Motor neuron (in vitro differentiated cells): ENCODE measurements at places on chromosomes 7 and 10. TPM values are rescaled to one million over a fixed set of nuclear protein-coding genes. Genes with fewer than 3 reads are reported as not detected.

Gene SLC18A2
- total RNA-seq: 0.18 and 0.25 TPM in 2 replicates

Gene LZTS2
- total RNA-seq: 52.9 and 55.7 TPM in 2 replicates

Gene SEC31B
- 8.0 and 8.3 TPM in 2 replicates for total RNA-seq

Gene TRPV5
- 0.13 and 0.42 TPM in 2 replicates for total RNA-seq

Gene MEOX2
- 0.14 and 0.26 TPM in 2 replicates for total RNA-seq

Gene KLF14
- 0.38 and 0.68 TPM in 2 replicates for total RNA-seq

Gene THSD7A
- 1.3 and 1.7 TPM in 2 replicates for total RNA-seq

Gene OR2A12
- 0.04 and 0.05 TPM in 2 replicates for total RNA-seq

Gene TAS2R4
- 1.2 and 2.3 TPM in 2 replicates for total RNA-seq

Gene ARF5
- total RNA-seq: 91.3 and 115 TPM in 2 replicates

Gene OR2A5
- 0.09 and 0.21 TPM in 2 replicates for total RNA-seq

Gene ENO4
- 0.15 and 0.38 TPM in 2 replicates for total RNA-seq

Gene IFIT2
- 0.33 and 0.88 TPM in 2 replicates for total RNA-seq

GRCh38 chr7:73718905-73719805, at the start of gene STX1A:
Gene STX1A, minus strand, starts transcription at chr7:73719669. Its CDS starts 38 bp downstream, at chr7:73719631.
- ATAC-seq: peak; percentile 30

GRCh38 chr10:31664803-31665202, 263.8 kb downstream of the ARHGAP12 start:
- ATAC-seq: no peak

DNA sequence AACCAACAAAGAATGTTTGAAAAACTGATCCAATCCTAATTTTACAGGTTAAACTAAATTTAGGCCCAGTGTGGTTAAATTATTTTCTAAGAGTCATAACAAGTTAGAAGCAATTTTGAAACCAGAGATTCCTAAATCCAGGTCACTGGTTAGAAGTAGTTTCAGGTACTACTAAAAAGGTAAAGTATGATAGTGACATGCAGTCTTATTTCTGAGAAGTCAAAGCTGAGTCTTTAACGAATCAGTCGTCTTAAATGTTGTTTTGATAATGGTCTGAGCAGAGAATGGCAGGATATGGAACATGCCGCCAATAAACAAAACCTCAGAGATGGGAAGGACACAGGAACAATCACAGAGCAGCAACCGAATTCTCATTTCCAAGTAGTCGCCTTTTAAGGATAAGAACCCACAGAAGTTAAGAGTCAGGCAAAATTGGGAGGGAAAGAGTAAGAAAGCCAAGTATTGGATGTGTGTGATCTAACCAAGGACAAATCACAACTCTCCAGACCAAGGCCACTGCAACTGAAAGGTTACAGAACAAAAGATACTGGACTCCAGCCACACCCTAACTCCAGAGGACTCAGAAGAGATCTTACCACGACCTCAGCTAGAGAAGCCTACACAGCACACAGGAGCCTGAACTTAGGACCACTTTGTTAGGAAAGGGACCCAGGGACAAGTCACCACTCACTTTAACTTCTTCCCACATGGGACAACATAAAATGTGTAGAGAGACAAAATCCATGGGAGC, 19.7 kb downstream of the TMEM243 start:
- no peak for ATAC-seq

GRCh38 chr10:71948496-71949067, 15.6 kb upstream of the CHST3 start:
- ATAC-seq: no peak

GRCh38 chr10:73368238-73368637, 9.6 kb upstream of the CFAP70 start:
- ATAC-seq: no peak

DNA sequence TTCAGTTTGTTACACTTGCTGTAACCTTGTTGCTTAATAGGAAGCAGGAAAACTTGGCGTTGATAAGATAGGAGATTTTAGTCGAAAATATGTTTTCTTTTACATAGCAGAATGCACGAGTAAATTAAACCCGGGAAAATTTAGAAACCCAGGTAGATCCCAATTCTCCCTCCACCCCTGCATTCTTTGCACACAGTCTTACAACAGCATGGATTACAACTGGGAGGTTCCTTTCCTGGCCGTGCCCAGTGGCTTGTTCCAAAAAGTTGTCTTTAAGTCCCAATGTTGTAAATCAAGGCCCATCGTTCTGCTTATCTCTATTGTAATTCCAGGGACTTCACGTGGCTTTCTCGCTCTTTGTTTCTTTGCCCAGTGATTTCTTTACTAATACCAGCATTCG, 1.1 kb upstream of the DPY19L1 start:
- ATAC-seq: no peak

GRCh38 chr10:84185526-84186175, 8.7 kb upstream of the CDHR1 start:
- ATAC-seq: no peak

GRCh38 chr7:115475761-115476385, 554.0 kb downstream of the MDFIC start:
- peak; percentile 51 for ATAC-seq

GRCh38 chr7:151231080-151231479, 1.2 kb upstream of the CHPF2 start:
- ATAC-seq: no peak

GRCh38 chr7:3264693-3265339, 36.2 kb upstream of the SDK1 start:
- ATAC-seq: no peak

GRCh38 chr10:101939008-101939648, 95.5 kb upstream of the KCNIP2 start:
- ATAC-seq: peak; percentile 45

DNA sequence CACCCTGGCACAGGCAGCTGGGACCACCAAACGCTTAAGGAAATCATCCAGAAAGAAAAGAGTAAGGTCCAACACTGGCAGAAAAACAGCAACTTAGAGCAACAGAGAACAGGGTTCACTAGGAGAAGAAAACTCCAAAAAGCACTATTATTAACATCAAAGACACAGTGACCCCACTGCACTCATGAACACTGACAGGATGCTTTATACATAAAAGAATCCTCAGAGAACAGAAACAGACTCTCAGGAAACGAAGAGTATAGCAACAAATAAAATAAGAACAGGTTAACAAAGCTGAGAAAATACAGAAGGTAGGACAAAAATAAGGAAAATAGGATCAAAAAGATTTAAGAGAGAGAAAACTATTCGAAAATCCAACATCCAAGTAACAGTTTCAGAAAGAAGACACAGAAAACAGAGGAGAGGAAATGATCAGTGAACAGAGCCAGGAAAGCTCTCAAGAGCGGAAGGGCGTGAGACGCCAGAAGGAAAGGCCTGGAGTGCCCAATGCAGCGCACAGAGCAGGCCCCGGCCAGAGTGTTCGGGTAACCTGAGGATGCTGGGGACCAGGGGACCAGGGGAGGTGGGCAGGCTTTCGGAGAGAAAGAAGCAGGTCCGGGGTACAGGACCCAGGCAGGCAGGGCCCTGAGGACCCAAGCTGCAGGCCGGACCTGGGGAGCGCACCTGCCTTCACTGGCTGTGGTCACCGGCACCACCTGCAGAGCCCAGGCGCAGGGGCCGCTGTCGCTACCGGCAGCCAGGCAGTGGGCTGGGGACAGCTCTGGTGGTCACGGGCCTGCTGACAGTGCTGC, 258.2 kb downstream of the MAD1L1 start:
- no peak for ATAC-seq

DNA sequence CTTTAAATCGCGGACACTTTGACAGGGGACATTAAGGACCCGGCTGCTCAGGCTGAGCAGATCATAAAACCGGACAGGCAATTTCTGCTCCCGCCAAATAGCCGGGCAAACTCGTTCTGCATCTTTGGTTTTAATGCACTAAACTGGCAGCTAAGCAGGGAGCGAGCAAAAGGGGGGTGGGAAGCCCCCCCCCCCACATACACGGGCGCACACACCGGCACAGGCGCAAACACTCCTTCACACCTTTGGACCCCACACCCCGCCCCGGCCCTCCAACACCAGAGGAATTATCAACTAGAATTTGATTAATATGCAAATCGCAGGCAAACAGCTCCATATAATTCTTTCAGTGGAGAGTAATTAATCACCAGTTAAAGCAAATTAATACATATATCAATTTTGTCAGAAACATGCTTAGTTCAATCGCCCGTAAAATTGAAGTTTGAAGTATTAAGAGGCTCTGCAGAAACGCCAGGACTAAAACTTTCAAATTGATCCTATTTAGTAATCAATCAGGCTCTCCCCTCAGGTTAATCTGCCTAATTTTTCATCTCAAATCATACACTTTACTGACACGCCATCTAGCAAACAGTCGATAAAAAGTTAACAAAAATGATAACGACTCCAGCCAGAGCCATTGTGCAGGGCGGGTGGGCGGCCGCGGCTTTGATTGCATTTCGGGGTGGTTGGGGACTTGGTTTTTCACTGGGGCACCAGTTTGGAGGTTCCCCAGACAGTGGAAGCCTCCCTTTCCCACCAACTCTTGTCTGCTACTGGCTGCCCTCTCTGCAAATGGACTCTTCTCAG, 9.9 kb downstream of the LBX1 start:
- ATAC-seq: no peak

- ATAC-seq: no peak
Measured at GRCh38 chr10:58909881-58910280, 266.6 kb upstream of the PHYHIPL start.

- no peak for ATAC-seq
Measured at GRCh38 chr10:3720228-3721019, 64.6 kb downstream of the KLF6 start.

- no peak for ATAC-seq
Measured at GRCh38 chr10:77084431-77085144, 553.0 kb downstream of the KCNMA1 start.

GRCh38 chr7:90402785-90403173, 482 bp upstream of the CLDN12 start:
- ATAC-seq: no peak

- ATAC-seq: no peak
Measured at GRCh38 chr7:55532150-55532917, 40.0 kb downstream of the VOPP1 start.
